Tongue (tissue), 3 donors: ENCODE measurements at places on chromosomes 13 and 19. TPM values are rescaled to one million over a fixed set of nuclear protein-coding genes. Genes with fewer than 3 reads are reported as not detected.
A peak's percentile ranks its signal among the peaks of the same experiment; 100 is the strongest.

GRCh38 chr13:54029226-54029625 lies 1000.6 kb downstream of the OLFM4 start:
- DNase-seq = no peak

DNA sequence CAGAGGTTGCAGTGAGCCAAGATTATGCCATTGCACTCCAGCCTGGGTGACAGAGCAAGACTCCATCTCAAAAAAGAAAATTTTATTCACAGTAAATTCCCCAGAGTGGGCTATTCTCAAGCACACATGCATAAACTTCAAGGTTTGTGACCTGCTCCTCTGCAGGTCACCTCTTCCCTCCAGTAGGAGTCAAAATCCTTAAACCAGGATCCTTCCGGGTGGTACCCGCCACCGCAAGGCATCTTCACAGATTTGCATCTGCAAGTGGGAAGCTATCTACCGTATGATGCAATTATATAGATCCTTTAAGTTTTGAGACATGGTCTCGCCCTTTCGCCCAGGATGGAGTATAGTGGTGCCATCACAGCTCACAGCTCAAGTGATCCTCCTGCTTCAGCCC lies 3.0 kb upstream of the ECH1 start:
- DNase-seq = no peak

- DNase-seq = no peak
These were observed 105.0 kb downstream of the DGKH start for GRCh38 chr13:42153199-42154113.

- DNase-seq = no peak
These were observed 4.5 kb downstream of the ZNF507 start for GRCh38 chr19:32349724-32350470.

- DNase-seq = no peak
These were observed 239.4 kb downstream of the DCLK1 start for GRCh38 chr13:35891507-35892441.

DNA sequence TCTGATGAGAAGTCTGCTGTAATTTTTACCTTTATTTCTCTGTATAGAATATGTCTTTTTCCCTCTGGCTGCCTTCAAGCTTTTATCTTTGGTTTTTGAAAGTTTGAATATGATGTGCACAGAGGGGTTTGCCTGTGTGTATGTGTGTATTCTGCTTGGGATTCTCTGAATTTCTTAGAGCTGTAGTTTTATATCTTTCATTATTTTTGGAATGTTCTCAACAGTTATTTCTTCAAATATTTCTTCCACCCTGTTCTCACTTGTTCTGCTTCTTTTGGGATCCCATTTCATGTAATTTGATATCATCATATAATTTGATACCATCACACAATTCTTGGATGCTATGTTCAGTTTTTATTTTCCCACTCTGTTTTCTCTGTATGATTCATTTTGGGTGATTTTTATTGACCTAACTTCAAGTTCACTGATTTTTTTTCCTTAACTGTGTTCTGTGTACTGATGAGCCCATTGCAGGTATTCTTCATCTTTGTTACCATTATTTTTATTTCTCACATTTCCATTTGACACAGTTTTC lies 7.5 kb downstream of the COG3 start:
- DNase-seq = no peak

GRCh38 chr13:40479196-40479845 lies 187.1 kb downstream of the FOXO1 start:
- DNase-seq = peak; percentile 54

DNA sequence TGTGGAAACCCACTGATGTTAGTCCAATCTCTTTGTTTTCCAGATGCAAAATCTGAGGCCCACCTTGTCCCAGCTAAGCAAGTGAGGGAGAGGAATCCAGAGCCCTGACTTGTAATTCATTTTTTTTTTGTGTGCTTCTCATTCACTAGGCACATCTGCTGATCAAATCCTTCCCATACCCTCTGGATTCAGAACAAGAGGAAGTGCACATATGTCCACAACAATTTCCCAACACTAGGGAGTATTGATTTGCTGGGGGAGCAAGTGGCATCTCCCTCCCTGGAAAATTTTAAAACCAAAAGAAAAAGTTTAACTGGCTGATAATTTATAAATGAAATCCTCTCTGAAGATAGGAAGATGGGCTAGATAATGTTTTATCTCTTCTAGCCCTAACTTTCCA lies 94.6 kb upstream of the RFC3 start:
- no peak for DNase-seq

DNA sequence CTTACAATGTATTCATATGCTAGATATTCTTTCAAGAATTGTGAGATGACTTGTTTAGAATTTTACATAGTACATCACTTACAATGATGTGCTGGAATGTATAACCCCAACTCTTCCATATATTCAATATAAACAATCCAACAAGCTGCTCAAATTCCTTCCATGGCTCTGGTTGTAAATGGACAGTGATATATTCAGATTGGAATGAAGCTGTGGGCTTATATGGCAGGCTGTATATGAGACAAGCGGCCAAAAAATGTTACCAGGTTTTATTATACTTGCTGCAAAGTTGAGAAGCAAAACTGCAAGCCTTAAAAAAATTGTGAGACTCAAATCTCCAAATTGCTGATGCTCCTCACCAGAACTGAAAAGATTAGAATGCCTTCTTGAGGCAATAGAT lies 83.6 kb upstream of the KLF12 start:
- peak; percentile 31 for DNase-seq

- DNase-seq = no peak
These were observed 60.8 kb downstream of the ALOX5AP start for GRCh38 chr13:30796132-30796572.

DNA sequence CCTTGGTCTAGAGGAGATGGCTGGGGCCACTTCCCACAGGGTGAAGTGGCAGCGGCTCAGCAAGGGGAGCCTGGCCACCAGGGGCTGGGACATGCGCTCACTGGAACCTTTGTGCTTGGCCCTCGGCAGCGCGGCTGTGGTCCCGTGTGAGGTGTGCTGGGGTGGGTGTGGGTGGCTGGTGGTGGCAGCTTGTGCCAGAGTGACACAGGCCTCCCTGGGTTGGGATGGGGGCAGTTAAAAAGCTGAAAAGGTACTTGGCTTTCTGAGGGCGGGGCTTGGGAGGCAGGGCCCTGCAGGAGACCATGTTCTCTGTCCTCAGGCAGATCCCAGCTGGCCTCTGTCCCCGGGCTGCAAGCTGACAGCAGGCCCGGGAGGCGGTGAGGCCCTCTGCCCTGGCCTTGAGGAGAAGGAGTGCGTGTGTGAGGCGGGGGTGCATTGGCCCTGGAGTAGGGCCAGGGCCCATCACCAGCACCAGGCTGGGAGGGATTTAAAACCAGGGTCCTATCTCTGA lies 17.3 kb downstream of the MPND start:
- peak; percentile 49 for DNase-seq

DNA sequence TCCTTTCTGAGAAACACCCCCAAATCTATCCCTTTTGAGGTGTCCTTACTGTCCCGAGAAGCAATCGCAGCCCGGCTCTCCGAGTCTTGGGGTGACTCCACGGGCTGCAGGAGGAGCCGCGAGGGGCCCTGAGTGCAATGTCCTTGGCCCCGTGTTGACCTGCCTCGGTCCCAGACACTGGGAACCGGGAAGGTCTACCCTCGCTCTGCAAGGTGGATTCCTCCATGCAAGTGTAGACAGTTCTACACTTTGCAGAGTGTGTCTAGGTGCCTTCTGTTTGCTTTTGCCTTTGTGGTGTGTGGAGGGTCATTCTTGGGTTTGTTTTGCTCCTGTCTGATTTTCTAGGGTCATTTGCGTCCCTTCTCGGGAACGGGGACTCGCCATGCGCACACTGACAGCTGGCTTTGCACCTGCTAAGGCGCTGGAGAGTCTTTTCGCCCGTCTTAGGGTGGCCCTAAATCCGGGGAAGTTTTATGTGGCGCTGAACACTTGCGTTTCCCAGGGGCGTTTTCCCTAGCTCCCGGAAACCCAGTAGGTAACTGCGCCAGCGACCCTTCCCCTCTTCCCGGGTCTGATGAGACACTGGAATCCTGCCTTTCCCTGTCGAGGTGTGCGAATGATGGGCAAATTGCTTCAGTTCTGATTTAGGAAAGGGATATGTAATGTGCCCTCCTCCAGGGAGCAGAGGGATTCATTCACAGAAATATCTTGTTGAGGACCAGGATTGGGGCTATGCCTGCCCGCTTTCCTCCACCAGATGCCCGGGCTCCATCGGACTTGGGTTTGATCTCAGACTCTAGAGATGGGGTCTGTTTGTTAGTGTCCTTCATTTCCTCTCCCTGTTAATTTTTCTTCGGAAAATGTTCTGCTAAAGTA lies 755 bp downstream of the SERTM1 start:
- peak; percentile 5 for DNase-seq

DNA sequence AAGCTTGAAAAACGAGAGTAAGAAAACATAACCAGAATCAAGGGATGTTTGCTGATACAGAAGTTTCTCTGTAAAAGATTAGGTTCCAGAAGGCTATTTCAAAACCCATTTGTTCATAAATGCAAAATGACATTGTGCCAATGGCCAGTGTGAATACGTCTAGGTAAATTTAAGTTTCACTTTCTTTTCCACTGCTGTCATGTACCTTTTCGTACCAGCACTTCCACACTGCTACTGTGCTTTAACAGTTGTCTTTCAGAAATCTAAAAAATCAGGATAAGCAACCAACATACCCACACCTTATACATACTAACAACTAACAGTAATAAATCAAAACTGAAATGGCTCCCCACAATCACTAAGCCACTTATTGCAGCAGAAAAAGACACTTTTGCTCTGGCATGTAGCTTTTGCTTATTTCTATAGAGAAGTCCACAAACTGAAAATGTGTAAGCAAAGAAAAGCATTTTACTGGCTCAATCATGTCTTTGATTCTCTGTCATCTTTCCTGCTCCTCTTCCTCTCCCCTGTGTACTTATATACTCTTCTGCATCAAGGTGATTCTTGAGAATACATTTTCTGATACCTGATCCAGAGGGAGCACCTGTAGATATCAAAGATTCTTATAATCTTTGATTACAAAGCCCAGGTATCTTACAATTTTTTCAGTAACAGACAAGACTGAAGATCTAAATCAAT lies 34.3 kb downstream of the ELF1 start:
- DNase-seq = no peak

GRCh38 chr19:632579-633067 lies 714 bp downstream of the POLRMT start:
- DNase-seq = peak; percentile 49

DNA sequence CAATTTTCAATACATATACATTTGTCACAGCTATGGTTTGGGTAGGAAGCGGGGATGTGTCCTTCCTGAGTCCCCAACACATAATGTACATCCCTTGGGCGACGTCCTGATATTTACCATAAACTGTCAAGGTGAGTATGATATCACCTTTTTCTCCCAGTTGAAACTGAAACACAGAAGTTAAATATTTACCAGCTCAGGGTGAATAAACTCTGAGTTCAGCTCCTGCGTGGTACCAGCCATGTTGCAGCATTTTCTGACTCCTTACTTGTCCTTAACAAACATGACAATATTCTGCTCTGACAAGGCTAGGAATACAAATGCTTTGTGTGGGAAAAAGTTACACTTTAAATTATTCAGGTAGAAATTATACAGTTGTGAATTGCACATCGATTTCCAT lies 294.2 kb downstream of the TEX29 start:
- no peak for DNase-seq

DNA sequence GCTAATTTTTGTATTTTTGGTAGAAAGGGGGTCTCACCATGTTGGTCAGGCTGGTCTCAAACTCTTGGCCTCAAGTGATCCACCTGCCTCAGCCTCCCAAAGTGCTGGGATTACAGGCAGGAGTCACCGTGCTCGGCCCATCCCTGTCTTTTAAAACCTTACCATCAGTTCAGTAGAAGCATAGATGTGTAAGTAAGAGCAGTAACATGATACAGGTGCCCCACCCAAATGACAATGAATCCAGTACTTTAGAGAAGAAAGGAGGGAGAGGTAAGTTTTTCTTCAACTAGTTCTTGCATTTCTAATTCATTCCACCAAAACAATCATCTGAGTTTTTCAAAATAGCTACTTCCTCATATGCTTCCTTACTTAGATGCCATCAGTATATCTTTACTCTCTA lies 21.9 kb downstream of the SPRY2 start:
- no peak for DNase-seq

DNA sequence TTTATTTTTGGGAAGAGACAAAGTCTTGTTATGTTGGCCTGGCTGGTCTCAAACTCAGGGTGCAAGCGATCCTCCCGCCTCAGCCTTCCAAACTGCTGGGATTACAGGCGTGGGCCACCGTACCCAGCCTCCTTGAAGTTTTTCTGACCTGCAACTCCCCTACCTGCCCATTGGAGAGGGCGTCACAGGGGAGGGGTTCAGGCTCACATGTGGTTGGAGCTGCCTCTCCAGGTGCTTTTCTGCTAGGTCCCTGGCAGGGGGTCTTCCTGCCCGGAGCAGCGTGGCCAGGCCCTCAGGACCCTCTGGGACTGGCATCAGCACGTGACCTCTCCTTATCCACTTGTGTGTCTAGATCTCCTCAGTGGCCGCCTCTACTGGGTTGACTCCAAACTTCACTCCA lies 27.2 kb downstream of the LDLR start:
- no peak for DNase-seq

GRCh38 chr13:33281951-33282595 lies 3.5 kb downstream of the STARD13 start:
- no peak for DNase-seq

- DNase-seq = no peak
These were observed 3.9 kb downstream of the AP1M2 start for GRCh38 chr19:10583036-10583776.

- DNase-seq = no peak
These were observed 573 bp upstream of the ERCC5 start for GRCh38 chr13:102845289-102845629.

DNA sequence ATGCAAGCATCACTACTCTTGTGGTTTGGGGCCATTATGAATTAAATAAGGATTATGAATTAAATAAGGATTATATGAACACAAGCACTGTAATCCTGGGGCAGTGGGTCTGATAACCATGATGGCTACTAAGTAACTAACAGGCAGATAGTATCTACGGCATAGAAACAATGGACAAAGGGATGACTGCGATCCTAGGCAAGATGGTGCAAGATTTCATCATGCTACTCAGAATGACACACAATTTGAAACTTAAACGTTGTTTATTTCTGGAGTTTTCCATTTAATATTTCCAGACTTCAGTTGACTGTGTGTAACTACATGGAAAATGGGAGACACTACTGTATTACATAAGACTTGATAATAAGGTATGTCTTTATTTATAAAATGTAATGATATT lies 15.1 kb downstream of the KCNRG start:
- no peak for DNase-seq

- DNase-seq = no peak
These were observed 17.1 kb upstream of the LATS2 start for GRCh38 chr13:21078501-21078900.

GRCh38 chr13:83100237-83100636 lies 782.0 kb downstream of the SLITRK1 start:
- no peak for DNase-seq

GRCh38 chr13:47519626-47520025 lies 481.4 kb downstream of the SUCLA2 start:
- DNase-seq = no peak

- DNase-seq = peak; percentile 62
These were observed 135.2 kb downstream of the TSHZ3 start for GRCh38 chr19:31214086-31214485.

Gene CNFN
- total RNA-seq = 1.6 TPM

Gene ZNF121
- 40.5 TPM for total RNA-seq

Gene PLA2G4C
- total RNA-seq = 32.3 TPM

Gene ZNF525
- total RNA-seq = 14.6 TPM

Gene ZIC5
- not detected for total RNA-seq

Gene ABHD13
- total RNA-seq = 13.1 TPM

Gene NLRP5
- not detected for total RNA-seq

Gene IL11
- not detected for total RNA-seq

Gene OR1M1
- total RNA-seq = not detected

Gene PRRG2
- 3.4 TPM for total RNA-seq

Gene KCNN4
- 14.8 TPM for total RNA-seq
